Sigmoid colon (tissue), 7 donors: ENCODE measurements at places on chromosomes 1 and 21. TPM values are rescaled to one million over a fixed set of nuclear protein-coding genes. Genes with fewer than 3 reads are reported as not detected.

DNA sequence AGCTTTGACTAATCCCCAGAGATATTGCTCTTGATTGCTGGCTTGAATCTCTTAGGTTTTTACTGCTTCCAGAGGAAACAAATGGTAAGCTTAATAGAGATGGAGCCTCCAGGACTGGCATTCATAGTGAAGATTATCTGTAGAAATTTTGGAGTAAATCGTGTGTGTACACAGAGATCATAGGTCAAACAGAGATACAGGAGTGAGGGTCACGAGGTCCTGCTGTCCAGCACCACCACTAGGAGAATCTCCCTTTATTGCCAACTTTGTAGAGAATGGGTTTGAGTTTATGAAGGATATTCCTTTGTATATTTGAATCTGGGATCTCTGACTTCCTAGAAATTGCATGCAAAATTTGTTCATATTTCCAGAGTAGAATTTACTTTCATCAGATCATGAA, 7.8 kb upstream of the SERBP1 start:
- no peak overlapping the region for H3K27ac ChIP-seq
- H3K27me3 ChIP-seq: no peaks in the 10 kb centered on the region
- H3K4me1 ChIP-seq: no peaks in the 10 kb centered on the region
- no peak overlapping the region for H3K4me3 ChIP-seq

CDCA8 gene
- total RNA-seq: 0.55 TPM

GRCh38 chr1:15283526-15283925, 36.5 kb downstream of the FHAD1 start:
- H3K36me3 ChIP-seq: no peaks in the 10 kb centered on the region
- H3K4me1 ChIP-seq: peaks cover 27% of the 10 kb centered on the region
- no peaks in the 10 kb centered on the region for H3K27me3 ChIP-seq
- H3K4me3 ChIP-seq: no peak overlapping the region
- H3K27ac ChIP-seq: peak overlapping the region; percentile 77

SPRR2B gene
- not detected for total RNA-seq

- no peak overlapping the region for H3K4me3 ChIP-seq
- no peak overlapping the region for H3K27ac ChIP-seq
- H3K4me1 ChIP-seq: no peaks in the 10 kb centered on the region
- no peaks in the 10 kb centered on the region for H3K36me3 ChIP-seq
- DNase-seq: no peak
- H3K27me3 ChIP-seq: no peaks in the 10 kb centered on the region
Measured at GRCh38 chr1:157183870-157184269, 45.7 kb upstream of the ETV3 start.

TRMT13 gene
- total RNA-seq: 23.3 TPM

MAB21L3 gene
- not detected for total RNA-seq

PTGFR gene
- total RNA-seq: 3.0 TPM

DNA sequence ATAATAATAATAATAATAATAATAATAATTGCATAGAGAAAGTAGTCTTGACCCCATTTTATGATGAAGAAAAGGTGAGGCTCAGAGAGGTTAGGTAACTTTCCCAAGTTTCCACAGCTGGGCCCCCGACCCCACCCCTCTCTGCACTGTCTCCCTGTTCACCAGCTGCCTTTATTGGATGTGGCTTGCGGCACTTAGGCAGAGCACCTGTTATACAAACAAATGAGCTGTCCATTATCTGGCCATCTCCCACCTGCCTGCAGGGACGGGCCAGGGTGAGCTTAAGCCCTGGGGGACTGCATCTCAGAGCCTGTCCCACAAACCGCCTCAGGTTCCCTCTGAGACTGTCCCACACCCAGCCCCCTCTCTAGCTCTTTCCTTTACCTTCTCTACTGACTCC, 10.1 kb upstream of the EFNA1 start:
- H3K27ac ChIP-seq: no peak overlapping the region
- DNase-seq: no peak
- no peak overlapping the region for H3K4me3 ChIP-seq

PTPN14 gene
- total RNA-seq: 35.0 TPM

PCBP3 gene
- 21.3 TPM for total RNA-seq

DNA sequence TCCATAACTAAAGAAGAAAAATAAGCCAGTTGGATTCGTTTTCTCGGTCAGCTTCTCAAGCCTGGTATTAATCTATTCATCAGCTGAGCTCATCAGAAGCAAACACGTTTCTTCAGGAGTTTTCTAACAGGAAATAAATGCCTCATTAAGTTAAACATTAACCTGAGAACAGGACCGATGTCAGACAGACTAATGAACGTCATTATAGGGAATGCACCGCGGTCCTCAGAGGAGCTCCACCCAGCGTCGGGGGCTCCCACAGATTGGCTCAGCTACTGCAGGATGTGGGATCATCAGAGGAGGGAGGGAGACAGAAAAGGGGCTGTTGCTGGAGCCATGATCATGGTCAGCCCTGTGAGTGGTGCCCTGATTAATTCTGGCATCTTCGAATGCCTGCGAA, 615.4 kb downstream of the PTPRU start:
- H3K27ac ChIP-seq: no peak overlapping the region
- H3K4me3 ChIP-seq: no peak overlapping the region
- no peaks in the 10 kb centered on the region for H3K4me1 ChIP-seq

RHD gene
- total RNA-seq: not detected

DNA sequence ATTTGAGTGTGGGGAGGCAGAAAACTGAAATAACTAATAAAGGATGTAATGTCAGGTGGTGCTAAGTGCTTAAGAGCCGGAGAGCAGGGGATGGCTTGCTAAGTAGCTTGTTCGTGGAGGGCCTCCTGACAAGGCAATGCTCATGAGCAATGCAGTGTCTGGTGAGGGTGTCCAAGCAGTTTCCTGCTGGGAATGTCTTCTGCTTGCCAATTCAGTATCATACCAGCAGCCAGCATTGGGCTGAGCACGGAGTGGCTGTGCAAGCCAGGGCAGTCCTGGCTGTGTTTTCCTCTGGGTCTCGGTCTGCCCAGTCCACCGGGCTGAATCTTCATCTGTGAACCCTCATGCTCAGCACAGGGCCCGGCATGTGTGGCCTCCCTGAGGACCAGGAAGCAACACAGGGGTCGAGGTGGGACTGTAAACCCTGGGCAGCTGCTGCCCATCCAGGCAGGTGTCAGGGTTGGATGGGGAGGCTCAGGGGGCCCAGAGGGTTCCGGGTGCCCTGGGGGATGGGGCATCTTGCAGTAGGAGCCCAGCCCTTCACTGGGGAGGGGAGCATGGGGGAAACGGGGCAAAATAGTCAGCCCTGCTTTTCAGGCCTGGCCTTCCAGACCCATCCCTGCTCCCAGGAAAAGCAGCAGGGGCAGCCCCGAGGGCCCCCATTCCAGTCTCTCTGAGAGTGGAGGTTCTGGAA, 27.5 kb downstream of the EDN2 start:
- H3K27ac ChIP-seq: peak overlapping the region; percentile 71
- no peak overlapping the region for H3K4me3 ChIP-seq
- no peaks in the 10 kb centered on the region for H3K27me3 ChIP-seq
- H3K36me3 ChIP-seq: no peaks in the 10 kb centered on the region
- DNase-seq: no peak

- no peaks in the 10 kb centered on the region for H3K27me3 ChIP-seq
- H3K4me3 ChIP-seq: no peak overlapping the region
Measured at GRCh38 chr1:121483961-121484424, 299.2 kb downstream of the SRGAP2C start.

- no peak for DNase-seq
- H3K27ac ChIP-seq: no peak overlapping the region
- H3K4me1 ChIP-seq: no peaks in the 10 kb centered on the region
- H3K4me3 ChIP-seq: no peak overlapping the region
- H3K36me3 ChIP-seq: no peaks in the 10 kb centered on the region
Measured at GRCh38 chr21:34640858-34641257, 25.9 kb upstream of the RCAN1 start.

DNA sequence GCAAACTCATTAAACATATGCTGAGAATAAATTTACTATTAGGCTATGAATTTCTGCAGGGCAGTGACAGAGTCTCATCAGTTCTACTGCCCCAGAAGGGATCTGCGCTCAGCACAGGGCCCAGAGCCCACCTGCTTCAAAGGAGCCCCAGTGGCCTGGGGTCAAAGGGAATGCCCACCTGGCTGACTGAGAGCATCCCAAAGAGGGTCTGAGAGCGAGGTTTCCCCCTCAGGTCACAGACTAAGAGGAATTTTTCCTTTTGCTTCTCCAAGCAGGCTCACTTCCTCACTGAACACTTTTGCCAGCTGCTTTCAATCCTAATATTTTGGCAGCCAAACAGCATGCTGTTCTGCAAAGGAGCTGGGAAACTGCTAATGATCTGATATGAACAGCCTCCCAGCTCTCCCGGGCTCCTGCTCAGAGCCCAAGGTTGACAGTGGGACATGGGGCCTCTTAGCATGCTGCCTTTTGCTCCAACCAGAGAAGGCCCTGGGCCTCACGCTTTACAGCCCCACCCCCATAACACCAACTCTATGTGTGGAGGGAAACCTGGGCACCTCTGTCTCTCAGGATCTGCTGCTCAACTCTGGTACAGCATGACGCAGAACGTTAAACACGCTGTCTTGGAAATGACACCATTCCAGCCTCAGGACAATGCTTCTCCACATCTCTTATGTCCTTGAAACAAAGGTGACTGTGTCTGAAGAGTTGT, 70.7 kb upstream of the SYT6 start:
- no peak for DNase-seq
- H3K27me3 ChIP-seq: no peaks in the 10 kb centered on the region
- H3K4me1 ChIP-seq: no peaks in the 10 kb centered on the region
- H3K27ac ChIP-seq: no peak overlapping the region

DNA sequence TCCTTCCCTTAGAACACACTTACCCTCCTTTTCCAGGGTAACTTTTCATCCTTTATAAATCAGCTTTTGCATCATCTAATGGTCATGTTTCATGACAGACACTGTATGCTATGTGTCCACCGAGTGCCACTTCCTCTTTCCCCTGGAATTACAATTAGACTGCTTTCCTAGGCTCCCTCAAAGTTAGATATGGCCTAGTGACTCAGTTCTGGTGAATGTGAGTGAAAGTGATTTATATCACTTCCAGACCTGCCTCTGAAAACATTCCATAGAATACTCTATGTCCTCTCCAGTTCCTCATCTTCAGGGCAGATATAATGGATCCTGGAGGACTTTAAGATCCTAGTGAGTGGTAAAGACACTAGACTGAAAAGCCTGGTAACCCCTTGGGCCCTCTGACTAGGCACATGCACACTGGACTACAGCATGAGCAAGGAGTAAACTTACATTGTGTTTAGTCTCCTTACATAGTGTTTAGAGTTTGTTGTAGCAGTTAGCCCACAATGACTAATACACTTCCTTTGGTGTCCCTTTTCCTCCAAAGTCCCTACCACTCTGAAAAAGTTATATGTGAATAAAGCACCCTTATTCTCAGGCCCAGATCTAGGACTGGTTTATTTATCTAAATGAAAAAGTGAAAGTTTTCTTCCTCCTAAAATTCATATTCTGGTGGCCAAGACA, 59.3 kb downstream of the GPR88 start:
- no peaks in the 10 kb centered on the region for H3K36me3 ChIP-seq
- no peak for DNase-seq

CELA2B gene
- not detected for total RNA-seq

- H3K36me3 ChIP-seq: no peaks in the 10 kb centered on the region
- H3K4me1 ChIP-seq: no peaks in the 10 kb centered on the region
- H3K27me3 ChIP-seq: no peaks in the 10 kb centered on the region
- DNase-seq: no peak
- H3K27ac ChIP-seq: no peak overlapping the region
Measured at GRCh38 chr1:174242856-174243255, 83.5 kb downstream of the RABGAP1L start.

CFHR5 gene
- not detected for total RNA-seq

GRCh38 chr1:81574408-81574807, 226.3 kb upstream of the ADGRL2 start:
- H3K27me3 ChIP-seq: no peaks in the 10 kb centered on the region

- H3K4me1 ChIP-seq: peaks cover 25% of the 10 kb centered on the region
- H3K36me3 ChIP-seq: no peaks in the 10 kb centered on the region
- no peak overlapping the region for H3K4me3 ChIP-seq
- H3K27ac ChIP-seq: peak overlapping the region; percentile 38
- no peaks in the 10 kb centered on the region for H3K27me3 ChIP-seq
Measured at GRCh38 chr1:58883888-58884482, 100.1 kb upstream of the JUN start.

- peak overlapping the region; percentile 53 for H3K4me3 ChIP-seq
- H3K27ac ChIP-seq: no peak overlapping the region
- no peaks in the 10 kb centered on the region for H3K27me3 ChIP-seq
Measured at GRCh38 chr1:65254320-65255034, 54.9 kb upstream of the DNAJC6 start.

DNA sequence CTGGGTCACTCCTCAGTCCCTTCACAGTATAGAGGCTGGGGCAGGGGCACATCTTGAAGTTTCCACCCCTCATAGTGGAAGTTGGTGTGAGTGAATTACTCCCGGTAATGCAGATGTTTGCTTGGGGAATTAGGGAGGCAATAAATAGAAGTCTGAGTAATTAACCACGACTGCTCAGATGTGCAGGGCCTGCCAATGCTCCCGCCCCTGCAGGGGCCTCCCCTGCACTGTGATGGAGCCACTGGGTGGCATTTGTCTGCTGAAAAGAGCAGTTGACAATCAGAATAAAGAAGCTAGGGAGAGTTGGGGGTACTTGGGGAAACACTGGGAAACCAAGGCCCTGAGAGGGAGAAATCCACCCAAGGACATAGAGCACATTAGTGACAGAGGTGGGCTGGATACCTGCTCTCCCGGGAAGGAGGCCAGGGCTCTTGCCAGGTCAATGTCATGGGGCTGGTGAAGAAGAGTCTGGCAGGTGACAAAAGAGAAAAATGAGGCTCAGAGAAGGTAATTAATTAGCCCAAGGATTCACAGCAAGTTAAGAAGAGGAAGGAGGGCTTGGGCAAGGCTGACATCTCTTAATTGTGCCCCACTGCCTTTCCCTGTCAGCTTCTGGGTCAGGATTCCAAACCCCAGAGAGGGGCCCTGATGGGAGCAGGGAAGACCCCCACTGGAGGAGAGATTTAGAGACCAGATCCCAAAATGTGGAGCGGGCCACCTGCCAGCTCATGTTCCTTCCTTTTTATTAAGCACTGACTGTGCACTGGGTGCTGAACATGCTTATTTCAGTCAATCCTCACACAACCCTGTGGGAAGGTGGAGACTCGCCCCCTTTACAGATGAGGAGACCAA, 436.2 kb downstream of the MATN1 start:
- no peak for DNase-seq
- H3K4me1 ChIP-seq: no peaks in the 10 kb centered on the region
- H3K27ac ChIP-seq: no peak overlapping the region
- H3K4me3 ChIP-seq: no peak overlapping the region
- H3K36me3 ChIP-seq: no peaks in the 10 kb centered on the region

DNA sequence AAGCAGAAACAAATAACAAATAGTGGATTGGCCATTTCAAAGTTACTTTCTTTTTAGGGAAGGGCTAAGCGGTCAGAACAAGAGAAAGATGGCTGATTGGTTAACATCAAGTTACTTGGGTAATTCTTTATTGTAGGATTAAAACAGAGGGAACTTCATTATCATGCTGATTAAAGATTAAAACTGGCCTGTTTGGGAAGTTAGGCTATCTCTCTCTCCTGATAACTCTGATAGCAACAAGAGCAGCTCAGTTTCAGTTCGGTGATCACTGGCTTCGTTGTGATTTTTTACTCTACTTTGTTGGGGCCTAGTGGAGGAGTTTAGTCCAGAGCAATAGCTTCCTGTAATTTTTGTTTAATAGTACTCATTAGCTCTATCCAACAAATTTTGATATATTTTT, 20.5 kb upstream of the COP1 start:
- DNase-seq: no peak
- H3K27me3 ChIP-seq: no peaks in the 10 kb centered on the region

- no peaks in the 10 kb centered on the region for H3K36me3 ChIP-seq
- no peaks in the 10 kb centered on the region for H3K4me1 ChIP-seq
- no peak for DNase-seq
- H3K27ac ChIP-seq: no peak overlapping the region
- no peak overlapping the region for H3K4me3 ChIP-seq
Measured at GRCh38 chr1:210652329-210652954, 323.7 kb downstream of the HHAT start.
